ENCODE measurements at places on chromosomes 7 and 10.

DNA sequence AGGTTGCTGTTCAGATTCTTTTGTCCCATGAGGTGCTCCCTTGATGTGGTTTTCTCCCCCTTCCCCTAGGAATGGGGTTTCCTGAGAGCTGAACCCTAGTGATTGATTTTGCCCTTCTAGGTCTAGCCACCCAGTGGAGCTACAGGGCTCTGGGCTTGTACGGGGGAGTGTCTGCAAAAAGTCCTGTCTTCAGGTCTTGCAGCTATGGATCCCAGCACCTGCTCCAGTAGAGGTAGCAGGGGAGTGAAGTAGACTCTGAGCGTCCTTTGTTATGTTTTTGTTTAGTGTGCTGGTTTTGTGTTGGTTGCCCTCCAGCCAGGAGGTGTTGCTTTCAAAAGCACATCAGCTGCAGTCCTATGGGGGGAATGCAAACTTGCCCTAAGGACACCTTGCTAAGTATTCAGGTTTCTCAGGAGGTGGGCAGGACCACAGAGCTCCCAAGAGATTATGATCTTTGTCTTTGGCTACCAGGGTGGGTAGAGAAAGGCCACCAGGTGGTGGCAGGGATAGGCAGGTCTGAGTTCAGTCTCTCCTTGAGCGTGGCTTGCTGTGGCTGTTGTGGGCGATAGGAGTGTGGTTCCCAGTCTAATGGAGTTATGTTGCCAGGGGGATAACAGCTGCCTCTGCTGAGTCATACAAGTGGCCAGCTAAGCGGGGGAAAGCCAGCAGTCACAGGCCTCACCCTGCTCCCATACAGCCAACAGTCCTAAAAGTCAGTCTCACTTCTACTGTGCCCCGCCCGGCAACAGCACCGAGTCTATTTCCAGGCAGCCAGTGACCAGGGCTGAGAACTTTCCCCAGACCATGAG, 92.4 kb upstream of the JCAD start:
- peak; percentile 90 for DNase-seq

DNA sequence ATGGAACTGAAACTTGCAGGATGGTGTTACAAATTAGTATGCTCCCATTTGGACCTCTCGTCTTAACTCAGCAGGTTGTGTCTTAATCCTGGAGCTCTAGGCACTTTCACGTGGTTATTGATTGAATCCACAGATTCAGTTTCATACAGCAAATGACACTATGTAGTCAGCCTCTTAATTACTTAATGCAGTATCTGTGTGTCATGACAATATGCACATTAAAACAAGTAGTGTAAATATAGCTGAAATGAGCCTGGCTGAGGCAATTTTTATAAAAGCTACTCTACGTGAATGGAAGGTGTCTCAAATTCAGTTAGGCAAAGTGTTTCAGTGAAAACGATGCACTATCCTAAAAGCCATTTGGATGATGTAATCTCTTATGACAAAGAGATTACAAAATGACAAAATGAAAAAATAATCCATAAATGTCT, 86.8 kb downstream of the CD36 start:
- DNase-seq = no peak

DNA sequence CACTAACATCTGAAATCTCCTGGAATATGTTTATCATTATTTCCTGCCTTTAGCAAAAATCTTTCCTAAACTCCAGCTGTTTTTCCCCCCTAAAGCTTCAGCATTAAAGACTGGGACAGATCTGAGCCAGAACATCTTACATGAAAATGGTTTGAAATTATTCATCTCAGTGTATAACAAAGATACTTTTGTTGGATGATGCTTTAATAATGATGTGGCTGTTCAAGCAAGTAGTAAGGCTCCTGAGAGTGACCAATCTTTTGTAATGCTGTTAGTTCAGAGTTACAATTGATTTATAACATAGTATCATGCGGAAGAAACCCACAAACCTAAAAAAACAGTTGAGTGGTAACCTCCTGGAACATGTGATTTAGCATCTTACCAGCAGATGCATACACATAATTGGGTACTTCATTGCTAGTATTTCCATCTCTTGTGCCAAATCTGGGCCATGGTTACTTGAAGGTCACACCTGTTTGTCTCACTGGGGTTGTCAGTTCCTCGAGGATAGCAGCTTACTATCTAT, 1.5 kb downstream of the BZW2 start:
- DNase-seq = no peak

GRCh38 chr10:119450606-119451299, 91.8 kb downstream of the RGS10 start:
- peak; percentile 39 for DNase-seq

DNA sequence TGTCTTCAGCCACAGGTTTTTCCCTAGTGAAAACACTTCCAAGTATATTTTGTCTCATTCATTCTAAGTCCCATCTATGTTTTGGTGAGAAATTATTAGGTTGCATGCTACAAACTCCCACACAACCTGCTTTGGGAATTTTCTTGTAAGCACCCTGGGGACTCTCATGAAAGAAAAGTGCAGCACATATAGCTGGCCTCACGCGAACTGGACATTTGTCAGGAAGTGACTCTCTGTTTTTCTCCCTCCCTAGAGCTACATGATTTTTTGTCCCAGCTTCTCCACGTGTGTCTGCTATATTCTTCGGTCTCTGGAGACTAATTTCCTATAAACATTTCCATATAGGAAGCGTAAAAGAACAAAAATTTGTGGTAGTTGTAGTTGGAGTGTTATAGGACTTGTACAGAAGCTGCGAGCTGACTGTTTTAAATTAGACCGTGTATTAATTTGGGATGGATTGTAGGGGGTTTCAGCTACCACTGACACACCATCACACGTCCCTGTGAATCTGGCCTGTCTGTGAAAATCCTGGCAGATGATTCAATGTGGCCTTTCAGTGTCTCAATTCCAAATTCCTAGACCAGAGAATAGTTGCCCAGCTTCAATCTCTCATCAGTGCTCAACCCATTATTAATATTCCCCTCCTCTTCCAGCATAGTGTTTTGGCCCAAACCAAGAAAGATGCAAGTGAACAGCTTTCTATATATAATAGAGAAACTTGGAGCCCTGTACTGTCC, 40.2 kb downstream of the ARL4A start:
- DNase-seq = no peak

- no peak for DNase-seq
Measured at GRCh38 chr7:108611268-108611667, 41.6 kb downstream of the DNAJB9 start.

DNA sequence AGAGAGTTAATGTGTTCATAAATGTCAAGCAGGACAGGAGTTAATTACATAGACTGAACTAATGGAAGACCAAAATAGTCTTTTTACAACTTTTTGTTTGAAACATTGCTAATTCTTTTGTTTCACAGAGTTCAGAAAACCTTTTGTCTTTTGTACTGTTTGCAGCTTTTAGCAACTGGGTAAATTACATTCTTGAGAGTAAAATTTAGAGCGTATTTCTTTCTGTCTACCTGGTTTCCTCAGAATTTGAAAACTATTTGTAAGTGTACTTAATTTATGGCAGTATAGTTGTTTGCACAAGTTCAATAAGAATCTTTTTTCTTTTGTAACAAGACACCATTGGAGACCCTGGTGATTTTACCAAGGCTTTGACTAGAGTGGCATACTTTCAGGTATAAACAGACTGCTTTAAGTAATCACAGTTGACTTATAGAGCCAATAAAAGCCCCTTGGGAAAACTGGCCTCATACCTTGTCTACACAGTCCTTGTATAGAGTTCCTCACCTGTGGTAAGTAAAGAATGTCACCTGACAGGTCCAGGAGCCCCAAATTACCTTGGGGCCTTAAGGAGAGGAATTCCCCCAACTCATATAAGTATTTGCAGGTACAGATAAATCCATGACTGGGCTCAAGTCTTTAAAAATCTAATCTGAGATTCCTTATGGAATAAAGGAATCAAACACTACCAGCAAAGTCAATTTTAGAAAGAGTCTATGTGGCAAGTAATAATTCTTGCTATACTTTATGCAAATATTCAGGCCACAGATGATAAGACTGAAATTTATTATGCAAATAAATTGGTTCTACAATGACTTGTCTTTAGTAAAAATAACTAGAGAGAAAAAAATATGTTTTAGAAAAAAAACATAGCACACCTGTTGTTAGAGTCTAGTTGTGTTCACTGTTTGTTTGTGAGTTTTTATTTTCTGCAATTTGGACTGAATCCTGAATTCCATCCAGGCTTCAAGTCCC, 23.6 kb upstream of the CREB3L2 start:
- no peak for DNase-seq

DNA sequence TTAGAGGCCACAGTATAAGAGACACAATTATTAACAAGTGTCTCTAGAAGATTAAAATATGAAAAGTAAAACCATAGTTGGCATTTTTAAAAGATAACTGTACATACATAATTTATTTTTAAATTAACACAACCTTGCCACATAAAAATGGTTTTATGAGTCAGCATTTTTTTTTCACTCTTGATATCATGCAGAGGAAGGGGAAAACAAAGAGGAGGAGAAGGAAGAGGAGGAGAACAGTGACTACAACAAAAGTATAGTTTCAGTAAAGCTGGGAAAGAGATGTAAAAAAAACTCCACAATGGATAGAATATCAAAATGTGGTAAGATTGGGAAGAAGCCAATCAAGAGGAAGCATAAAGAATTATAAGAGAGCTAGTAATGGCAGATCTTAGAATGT, 34.0 kb downstream of the CH25H start:
- DNase-seq = no peak

- DNase-seq = peak; percentile 71
Measured at GRCh38 chr7:44383566-44383965, 58.2 kb upstream of the CAMK2B start.

DNA sequence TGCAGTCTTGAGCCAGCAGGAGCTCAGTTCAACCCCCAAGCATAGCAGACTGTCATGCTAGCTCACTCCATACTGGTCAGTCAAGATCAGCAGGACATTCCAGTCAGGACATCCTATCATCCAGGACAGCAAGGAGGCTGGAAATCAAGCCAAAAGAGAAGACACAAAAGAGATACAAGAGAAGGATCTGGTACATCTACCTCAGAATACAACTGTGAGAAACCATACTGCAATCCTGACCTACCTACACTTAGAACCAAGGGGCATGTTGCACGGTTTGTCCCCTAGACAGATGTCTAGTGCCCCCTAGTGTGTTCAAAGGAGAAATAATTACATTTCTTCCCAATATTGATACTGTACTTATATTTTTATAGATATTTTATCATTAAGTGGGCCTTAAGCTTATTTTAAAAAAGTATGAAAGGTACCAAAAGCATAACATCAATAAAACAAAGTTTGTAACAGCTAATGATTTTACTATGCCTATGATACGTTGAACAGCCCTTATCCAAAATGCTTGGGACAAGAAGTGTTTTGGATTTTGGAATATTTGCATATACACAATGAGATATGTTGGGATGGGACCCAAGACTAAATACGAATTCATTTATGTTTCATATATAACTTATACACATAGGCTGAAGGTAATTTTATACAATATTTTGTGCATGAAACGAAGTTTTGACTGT, 26.7 kb downstream of the ERCC6 start:
- DNase-seq = peak; percentile 37

GRCh38 chr7:36283181-36283580, 106.5 kb upstream of the ANLN start:
- DNase-seq = no peak

DNA sequence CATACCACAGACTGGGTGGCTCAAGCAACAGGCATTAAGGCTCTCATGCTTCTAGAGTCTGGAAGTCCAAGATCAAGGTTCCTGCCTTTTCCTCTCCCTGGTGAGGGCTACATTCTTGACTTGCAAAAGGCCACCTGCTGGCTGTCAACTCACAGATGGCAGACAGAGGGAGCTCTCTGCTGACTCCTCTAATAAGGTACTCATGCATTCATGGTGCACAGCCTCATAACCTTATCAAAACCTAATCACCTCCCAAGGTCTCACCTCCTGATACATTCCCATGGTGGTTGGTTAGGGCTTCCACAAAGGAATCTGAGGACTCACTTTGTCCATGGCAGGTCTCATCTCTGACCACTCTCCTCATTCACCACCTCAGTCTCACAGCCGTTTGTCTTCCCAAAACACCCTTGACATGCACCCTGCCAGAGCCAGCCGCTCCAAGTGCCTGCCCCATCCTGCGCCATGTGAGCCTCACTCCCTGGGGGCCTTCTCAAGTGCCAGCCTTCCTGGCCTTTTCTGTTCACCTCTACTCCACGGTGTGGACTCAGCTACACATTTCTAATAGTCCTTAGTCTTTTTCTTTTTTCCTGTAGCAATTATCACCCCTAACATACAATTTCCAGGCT, 400.3 kb upstream of the ADARB2 start:
- DNase-seq = no peak

DNA sequence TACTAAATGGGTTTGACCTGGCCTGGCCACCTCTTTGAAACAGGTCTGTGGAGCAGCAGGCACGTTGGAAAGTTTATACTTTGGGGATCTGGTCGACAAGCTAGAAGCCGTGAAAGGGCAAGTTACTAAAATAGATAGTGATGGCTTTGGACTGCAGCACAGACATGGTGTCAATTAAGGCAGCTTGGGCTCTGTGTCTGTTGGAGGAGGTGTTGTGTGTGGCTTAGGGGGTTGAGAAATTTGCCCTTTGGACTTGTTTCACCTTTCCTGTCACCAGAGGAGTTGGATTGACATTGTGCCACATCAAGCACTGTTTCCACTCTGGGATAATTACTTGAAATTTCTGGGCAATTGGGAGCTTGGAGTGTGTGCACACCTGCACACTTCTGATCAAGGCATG, 251.8 kb upstream of the MKI67 start:
- no peak for DNase-seq

GRCh38 chr10:49025347-49025983, 85.8 kb upstream of the LRRC18 start:
- DNase-seq = no peak

DNA sequence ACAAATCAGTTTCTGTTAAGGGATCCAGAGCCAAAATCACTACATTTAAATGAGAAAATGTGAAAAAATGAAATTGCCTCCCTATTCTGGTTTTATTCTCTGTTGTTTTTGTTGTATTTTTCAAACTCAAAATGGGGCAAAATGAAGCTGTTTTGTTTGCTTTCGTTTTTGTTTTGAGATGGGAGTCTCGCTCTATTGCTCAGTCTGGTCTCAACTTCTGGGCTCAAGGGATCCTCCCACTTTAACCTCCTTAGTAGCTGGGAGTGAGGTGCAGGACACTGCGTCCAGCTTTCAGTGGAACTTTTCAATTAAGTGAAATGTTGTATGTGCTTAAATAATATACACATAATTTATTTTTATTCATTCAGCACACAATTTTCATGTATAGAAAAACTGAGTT, 205.0 kb downstream of the SORCS1 start:
- no peak for DNase-seq

GRCh38 chr10:20299034-20299736, 483.0 kb downstream of the PLXDC2 start:
- DNase-seq = no peak

DNA sequence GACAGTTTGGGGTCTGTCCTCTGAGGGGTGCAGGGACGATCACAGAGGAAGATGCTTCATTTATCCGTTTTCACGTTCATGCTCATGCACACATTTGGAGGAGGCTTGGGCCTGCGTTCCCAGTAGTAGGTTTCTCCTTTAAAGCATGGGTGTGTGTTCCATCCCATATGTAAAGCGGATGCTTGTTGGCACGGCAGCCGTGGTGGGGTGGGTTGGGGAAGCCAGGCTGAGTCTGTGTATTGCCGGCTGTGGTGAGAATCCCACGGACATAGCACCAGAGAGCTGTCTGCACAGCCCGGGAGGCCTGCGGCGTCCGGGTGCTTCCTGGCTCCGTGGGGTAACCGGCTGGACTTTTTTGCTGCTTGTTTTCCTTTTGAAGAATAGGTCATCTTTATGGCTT, 440 bp downstream of the JAKMIP3 start:
- DNase-seq = peak; percentile 19

GRCh38 chr10:112313234-112313633, 30.0 kb downstream of the TECTB start:
- DNase-seq = no peak

- peak; percentile 35 for DNase-seq
Measured at GRCh38 chr7:105655067-105655466, 73.8 kb upstream of the EFCAB10 start.
